ENCODE measurements at places on chromosomes 6 and 20.

DNA sequence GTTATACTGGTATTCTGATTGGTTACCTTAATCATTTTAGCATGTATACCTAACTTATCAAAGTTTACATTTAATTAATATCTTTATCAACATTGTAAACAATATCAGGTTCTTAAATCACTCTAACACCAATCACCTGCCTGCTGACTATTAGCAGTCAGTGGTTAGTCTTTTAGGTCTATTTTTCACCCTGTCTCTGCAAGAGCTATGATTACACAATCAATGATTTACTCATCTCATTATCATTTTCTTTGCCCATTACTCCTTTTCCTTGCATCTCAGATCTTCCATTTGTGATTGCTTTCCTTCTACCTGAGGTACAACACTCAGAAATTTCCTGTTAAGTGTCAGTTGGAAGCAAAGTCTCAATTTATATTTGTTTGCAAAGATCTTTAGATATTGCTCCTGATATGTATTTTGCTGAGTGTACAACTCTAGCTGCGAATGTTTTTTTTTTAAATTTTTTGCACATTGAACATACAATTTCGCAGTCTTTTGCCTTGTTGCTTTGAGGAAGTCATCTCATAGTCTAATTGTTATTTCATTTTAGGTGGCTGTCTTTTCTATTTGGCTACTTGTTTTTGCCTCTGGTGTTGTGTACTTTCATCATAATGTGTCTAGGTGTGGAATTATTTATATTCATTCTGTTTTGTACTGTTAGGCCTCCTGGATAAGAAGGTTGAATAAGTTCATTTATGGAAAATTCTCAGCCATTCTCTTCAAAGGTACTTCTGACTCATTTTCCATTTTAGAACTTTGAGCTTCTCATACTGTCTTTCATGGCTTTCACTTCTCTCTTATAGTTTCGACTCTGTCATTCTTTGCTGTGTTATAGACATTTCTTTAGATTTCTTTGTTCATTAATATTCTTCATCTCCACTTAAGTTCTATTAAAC is 104.9 kb upstream of the CEP162 start:
- no peak for DNase-seq

DNA sequence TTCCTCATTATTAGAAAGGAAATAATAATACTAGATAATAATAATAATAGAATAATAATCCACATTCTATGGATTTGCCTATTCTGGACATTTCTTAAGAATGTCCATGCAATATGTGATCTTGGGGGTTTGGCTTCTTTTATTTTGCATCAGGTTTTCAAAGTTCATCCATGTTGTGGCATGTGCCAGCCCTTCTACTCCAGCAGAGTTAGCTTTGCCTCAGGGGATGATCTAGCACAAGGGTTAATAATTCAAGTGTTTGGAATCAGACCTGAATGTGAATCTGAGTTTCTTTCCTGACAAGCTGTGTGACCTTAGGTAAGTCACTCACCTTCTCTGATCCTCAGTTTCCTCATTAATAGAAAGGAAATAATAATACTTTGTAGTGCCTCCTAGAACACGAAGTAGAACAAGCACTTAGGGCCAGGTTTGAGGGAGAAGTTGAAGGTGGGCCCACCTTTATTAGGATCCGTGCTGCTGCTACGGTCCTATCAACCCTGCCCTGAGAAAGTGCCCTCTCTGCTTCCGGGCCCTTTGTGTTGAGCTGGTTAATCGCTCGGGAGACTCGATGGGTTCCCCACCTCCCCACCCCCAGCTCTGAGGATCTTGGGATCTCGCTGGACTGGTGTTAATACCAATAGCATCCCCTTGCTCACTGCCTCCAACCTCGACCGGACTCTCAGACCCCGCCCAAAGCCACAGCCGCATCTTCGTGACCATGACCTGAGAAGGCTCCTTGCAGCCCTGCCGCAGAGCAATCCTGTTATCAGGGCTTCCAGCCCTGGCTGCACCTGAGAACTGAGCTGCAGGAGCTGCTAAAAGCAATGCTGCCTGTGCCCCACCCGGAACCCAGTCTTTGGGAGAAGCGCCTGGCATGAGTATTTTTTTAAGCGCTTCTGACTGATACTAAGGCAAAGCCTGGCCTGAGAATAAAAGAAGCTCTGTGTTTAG is 26.9 kb downstream of the RBM38 start:
- no peak for DNase-seq

DNA sequence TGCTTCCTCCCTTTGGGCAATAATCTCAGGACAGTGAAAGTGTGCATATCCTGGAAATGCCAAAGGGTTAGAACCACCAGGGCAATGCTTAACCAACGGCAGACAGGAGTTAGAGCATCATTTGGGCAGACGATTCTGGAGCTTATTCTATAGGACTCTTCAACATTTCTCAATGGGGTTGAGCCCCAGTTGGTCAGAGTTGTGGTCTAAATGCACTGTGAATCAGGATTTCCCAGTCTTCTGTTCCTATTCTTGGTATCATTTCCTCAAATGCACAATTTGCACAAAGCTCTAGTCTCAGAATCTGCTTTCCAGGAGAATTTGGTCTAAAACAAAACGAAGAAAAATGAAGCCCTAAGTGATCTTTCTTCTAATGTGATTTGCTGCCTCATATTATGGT is 389.6 kb upstream of the JAG1 start:
- DNase-seq: no peak

DNA sequence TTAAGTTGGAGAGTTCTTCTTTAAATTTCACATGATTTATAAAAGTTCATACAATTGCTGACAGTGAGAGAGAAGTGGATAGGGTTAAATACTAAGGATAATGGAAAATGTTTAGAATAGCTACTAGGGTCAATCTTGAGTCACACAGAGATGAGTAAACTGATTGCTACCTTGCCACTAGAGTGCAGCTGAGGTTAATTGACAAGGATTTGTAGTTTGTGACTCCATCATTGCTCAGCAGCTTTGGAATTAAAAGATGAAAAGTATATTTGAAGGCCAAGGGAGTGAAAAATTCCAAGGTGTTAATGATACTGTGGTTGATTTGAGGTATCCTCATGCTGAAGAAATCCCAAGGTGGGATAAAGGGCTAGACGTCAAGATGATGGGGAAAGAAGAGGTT is 524.0 kb downstream of the UTRN start:
- no peak for DNase-seq

- DNase-seq: no peak
These were observed 147.0 kb upstream of the STXBP5 start for GRCh38 chr6:147057188-147057587.

GRCh38 chr6:86331265-86331840 is 606.0 kb upstream of the HTR1E start:
- DNase-seq: no peak

GRCh38 chr20:54347166-54347833 is 128.1 kb upstream of the DOK5 start:
- DNase-seq: no peak

DNA sequence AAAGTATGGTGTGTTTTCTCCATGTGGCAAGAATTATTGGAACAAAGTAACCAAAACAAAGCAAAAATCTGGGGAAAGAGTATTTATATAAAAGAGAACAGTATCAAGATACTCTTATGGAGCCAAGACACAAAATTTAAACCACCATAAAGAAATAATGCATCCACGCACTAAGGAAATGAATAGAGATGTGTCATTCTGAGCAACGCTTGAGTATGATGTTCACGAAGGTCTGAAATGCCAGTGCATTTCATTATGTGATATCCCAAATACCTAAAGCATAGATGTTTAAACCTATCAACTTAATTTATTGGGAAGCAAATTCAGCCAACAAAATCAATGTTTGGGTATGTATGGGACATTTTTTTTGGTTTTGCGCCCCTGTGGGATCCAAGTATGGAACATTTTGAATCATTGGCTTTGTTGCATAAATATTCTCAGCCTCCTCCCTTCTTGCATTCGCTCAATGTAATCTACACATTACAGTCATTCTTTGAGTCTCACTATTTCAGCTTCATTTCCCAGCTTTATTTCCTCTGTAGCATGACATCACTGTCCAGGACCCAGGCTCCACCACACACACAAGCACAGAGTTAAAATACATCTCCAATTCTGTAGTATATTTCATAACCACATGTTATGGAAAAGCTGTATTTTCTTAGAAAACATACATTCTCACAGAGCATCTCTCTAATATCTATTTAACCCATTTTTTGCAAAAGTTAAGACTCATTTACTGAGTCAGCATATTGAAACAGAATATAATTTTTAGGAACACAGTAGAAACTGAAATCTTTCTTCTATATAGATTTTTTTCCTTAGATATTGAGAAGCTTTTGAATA is 11.6 kb upstream of the MOXD1 start:
- DNase-seq: no peak

DNA sequence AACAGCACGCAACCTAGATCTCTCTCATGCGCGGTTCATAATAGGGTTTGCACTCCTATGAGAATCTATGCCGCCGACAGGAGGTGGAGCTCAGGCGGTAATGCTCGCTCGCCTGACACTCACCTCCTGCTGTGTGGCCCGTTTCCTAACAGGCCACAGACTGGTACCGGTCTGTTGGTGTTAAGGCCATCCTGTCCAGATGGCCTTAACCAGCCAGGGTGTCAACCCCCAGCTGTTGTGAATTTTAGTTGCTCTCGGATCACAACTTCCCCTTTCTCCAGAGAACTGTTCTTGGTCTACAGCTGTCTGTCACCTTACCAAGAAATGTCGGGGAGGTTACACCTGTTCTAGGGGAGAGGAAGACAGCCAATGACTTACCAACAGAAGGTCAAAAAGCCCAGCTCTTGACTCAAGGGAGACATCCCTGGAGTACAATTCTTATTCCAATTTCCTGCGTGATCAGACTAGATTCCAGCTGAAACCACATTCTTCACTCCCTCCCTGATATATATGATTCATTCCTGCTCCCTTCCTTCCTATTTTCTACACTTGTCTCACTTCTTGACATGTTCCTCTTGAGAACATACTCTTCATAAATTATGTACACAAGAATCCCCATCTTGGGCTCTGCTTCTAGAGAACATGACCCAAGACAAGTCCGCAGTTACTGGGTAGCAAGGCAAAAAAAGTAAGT is 23.1 kb upstream of the DNAAF9 start:
- DNase-seq: no peak

DNA sequence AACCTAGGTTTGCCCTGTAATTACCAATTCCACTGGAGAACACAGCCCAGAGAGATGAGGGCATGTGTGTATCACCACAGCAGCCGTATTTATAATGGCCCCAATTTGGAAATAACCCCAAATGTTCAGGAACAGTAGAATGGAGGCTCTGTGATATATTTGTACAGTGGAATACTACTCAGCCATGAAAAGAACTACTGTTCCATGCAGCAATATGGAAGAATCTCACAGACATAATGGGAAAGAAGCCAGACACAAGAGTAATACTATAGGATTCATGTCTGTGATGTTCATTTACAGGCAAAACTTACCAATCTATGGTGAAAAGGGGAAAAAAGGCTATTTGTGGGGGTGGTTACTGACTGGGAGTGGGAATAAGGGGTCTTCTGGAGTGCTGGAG is 83.7 kb upstream of the TRAF3IP2 start:
- DNase-seq: no peak

GRCh38 chr6:134309983-134310605 is 7.8 kb downstream of the SGK1 start:
- no peak for DNase-seq

DNA sequence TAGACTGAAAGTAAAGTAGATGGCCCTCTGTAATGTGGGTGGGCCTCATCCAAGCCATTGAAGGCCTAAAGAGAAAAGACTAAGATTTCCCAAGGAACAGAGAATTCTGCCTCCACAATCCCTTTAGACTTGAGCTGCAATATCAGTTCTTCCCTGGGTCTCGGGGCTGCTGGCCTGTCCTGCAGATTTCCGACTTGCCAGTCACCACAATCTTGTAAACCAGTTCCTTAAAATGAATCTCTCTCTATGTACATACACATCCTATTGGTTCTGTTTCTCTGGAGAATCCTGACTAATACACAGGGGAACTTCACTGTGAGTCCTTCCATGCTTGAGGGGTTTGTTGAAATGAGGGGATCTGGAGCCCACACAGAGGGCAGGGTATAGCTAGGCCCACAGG is 12.9 kb downstream of the CCDC170 start:
- DNase-seq: no peak

DNA sequence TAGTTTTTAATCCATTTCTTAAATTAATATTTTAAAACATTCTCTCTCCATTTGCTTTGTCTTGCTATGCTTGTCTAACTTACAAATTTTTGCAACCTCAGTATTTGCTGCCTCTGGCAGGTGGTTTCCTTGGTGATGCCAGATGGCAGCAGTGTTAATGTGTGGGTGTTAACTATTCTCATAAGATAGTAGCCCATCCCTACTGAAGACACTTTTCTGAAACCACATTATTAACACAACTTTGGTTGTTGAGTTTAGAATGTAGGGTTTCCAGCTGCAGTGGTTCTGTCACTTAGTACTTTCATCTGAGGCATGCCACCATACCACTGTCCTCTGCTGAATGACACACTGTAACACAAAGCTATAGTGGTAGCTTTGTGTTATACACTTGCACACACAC is 75.1 kb downstream of the MYO6 start:
- DNase-seq: no peak

GRCh38 chr20:64095927-64096326 is 11.4 kb downstream of the NPBWR2 start:
- DNase-seq: no peak

- DNase-seq: peak; percentile 13
These were observed 124.2 kb downstream of the GRM4 start for GRCh38 chr6:34021554-34022190.

DNA sequence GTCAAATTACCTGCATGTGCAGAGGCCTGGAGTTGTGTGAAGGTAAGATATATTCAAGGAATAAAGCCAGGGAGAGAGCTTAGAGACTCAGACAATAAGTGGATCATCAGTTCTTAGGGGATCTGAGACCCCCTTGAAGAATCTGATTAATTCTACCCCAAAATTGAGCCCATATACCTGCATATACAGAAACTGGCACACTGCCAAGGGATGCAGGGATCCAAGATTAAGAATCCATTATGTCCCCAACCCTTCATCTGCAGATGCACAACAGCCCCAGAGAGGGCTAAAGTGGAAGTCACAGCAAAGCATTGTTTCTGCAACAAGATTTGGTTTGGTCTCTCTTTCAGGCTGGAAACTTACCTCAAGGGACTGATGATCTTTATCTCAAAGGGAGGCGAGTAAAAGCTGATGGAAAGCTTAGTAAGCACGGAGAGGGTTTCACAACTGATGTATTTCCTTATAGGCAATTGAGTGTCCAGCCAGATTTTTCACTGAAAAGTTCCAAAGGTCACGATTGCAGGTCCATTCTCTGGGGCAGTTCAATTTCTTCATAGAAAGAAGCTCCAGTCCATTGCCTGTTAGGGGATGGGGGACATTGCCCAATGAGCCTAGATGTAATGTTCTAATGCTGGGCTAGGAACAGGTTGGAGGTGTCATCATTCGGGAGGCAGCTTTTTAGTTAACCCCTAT is 20.9 kb upstream of the STK35 start:
- DNase-seq: no peak

DNA sequence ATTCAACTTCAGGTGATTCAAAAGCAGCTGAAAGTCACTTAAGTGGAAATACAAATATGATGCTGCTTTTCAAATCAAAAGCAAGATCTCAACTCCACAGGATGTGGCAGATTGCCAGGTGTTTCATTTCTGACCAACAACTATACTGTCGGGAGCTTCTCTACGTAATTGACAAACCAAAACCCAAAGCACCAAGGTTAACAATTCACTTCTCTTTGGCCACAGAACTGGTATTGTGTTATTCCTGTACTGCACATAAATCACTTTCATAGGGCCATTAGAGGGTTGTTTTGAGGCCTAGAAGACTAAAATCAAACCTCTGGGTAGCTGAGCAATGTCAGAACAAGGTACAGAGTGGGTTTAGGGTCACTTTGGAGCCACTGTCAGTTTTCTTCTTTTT is 169.7 kb downstream of the HAO1 start:
- peak; percentile 79 for DNase-seq
